ENCODE measurements at places on chromosomes 1 and 21. TPM values are rescaled to one million over a fixed set of nuclear protein-coding genes. Genes with fewer than 3 reads are reported as not detected.

GRCh38 chr1:30518186-30518585 lies 205.2 kb downstream of the MATN1 start:
- no peaks in the 10 kb centered on the region for H3K27me3 ChIP-seq
- no peaks in the 10 kb centered on the region for H3K36me3 ChIP-seq
- no peak overlapping the region for H3K27ac ChIP-seq

DNA sequence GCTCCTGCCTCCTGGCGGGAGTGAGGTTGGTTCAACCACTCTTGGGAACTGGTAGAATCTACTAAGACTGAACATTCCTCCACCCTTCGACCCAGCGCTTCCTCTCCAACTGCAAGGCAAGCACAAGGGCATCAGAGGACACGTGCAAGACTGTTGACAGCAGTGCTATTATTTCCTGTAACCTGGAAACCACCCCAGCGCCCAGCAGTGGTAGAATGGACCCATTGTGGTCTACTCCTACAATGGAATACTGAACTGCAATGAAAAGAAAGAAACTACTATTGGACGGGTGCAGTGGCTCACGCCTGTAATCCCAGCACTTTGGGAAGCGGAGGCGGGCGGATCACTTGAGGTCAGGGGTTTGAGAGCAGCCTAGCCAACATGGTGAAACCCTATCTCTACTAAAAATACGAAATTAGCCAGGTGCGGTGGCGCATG lies 33.0 kb upstream of the TARDBP start:
- no peak overlapping the region for H3K4me3 ChIP-seq
- H3K27me3 ChIP-seq, result peaks cover 87% of the 10 kb centered on the region
- DNase-seq, result no peak
- H3K4me1 ChIP-seq, result peaks cover 4% of the 10 kb centered on the region
- no peak overlapping the region for H3K27ac ChIP-seq

TAS1R1 gene
- total RNA-seq, result not detected

GRCh38 chr1:205047764-205048231 lies 4.8 kb downstream of the CNTN2 start:
- H3K27ac ChIP-seq, result no peak overlapping the region
- peaks cover 8% of the 10 kb centered on the region for H3K4me1 ChIP-seq
- peaks cover 96% of the 10 kb centered on the region for H3K27me3 ChIP-seq
- no peaks in the 10 kb centered on the region for H3K36me3 ChIP-seq

DIPK1A gene
- 1.3 TPM for total RNA-seq

ZNF648 gene
- total RNA-seq, result 0.27 TPM

NVL gene
- 49.0 TPM for total RNA-seq

Data from K562 (cell line).